ENCODE measurements at places on chromosomes 7 and 10.

- no peak for DNase-seq
Measured at GRCh38 chr10:95414844-95415485, 124.2 kb upstream of the PDLIM1 start.

GRCh38 chr10:58637352-58637751 is 124.7 kb downstream of the BICC1 start:
- no peak for DNase-seq

GRCh38 chr7:55152516-55152915 is 133.7 kb downstream of the EGFR start:
- DNase-seq = no peak

DNA sequence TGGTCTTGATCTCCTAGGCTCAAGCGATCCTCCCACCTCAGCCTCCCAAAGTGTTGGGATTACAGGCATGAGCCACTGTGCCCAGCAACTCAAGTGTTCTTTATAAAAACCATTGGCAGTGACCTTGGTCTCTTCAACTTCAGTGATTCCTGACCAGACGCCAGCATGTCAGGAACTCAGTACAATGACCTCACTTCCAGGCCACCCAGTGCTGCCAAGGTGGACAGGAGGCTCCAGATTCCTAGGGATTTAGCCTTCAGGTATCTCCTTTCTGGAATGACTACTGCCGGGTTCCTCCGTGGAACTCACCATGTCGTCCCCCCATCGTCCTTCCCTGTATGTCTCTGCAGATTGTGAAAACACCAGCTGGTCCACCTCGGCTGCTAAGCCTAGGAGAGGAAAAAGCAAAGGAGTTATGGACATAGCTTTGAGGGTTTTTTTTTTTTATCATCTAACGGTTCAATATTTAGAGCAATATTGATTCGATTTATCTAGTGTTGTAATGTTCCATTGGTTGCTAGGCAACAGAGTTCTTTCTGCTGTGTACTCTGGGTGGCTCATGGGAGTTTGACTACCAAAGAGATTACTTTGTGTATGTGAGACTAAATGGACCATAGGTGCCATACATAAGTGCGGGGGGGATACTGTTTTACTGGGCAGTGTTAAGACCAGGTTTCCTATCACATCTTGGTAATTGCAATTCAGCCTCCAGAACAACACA is 425.8 kb upstream of the AUTS2 start:
- DNase-seq = no peak

- no peak for DNase-seq
Measured at GRCh38 chr10:78920011-78920410, 148.8 kb upstream of the ZMIZ1 start.

DNA sequence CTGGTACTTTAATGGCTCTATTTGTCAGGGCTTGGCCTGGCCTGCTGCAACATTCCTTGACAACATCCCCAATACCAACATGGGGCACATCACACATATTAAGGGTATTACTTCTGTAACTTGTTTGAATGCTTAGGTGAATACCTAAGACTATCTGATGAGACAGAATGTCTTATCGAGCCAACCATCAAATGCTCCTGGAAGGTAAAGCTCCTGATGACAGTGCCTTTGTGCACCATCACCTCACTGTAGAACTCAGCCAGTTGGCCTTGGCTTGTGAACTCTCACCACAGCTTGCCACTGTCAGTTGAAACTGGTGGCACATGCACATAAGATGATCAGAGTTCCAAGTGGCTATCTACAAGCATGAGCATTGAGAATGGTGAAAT is 3.7 kb upstream of the MYO1G start:
- no peak for DNase-seq

DNA sequence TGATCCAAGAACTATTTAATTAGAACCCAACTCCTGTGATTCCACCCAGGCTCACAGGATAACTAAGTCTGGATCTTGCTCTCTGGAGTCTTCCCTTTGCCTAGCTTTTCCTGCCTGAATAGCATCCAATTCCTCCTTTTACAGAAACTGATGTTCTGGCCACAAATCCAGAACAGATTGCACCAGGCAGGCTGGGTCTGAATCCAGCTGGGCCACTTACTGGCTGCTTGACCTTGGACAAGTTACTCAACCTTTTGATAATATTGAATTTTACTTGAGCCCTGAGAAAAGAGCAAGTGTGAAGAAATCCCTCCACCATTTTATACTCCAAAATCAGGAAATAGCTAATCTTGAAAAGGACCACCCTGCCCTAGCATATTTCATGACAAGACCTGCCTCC is 55.5 kb upstream of the SLC35G1 start:
- no peak for DNase-seq
